Ascending aorta (tissue), 2 donors: ENCODE measurements at places on chromosomes 7 and 10. TPM values are rescaled to one million over a fixed set of nuclear protein-coding genes. Genes with fewer than 3 reads are reported as not detected.

DNA sequence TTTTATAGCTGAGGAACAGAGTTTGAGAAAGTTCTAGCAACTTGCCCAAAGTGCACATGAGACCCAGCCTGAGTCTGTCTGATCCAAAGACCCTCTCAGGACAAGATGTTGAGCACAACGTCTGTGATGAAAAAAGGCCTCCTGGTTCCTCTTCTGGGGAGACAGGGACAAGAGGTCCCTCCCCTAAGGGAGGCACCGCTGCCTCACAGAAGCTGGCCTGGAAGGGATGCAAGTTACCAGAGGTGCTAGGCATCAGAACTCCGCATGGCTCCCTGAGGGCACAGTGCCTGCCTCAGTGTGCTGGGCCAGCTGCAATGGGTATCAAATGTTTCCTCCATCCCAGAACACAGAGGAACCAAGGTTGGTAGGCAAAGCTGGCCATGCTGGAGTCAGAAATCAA is 302.4 kb downstream of the GRID1 start:
- no peak overlapping the region for H3K27ac ChIP-seq
- no peaks in the 10 kb centered on the region for H3K36me3 ChIP-seq
- H3K4me1 ChIP-seq: no peaks in the 10 kb centered on the region
- DNase-seq: no peak
- no peak overlapping the region for H3K4me3 ChIP-seq

DNA sequence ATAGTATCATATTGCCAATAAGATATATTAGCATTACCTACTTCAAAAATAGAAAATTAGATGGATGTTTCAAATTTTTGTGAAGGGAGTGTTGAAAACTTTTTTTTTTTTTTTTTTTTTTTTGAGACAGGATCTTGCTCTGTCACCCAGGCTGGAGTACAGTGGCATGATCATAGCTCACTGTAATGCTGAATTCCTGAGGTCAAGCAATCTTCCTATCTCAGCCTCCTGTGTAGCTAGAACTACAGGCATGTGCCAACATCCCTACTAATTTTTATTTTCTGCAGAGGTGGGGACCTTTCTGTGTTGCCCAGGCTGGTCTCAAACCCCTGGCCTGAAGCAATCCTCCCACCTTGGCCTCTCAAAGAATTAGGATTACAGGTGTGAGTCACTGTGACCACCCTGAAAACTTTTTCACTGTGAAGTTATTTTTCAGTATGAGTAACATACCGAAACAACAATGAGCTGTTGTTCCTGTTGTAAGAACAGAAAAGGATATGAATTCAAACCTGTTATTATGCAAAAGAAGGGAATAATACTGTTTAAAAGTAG is 266.9 kb downstream of the NEBL start:
- H3K27ac ChIP-seq: no peak overlapping the region
- no peak for DNase-seq
- H3K4me1 ChIP-seq: no peaks in the 10 kb centered on the region

DNA sequence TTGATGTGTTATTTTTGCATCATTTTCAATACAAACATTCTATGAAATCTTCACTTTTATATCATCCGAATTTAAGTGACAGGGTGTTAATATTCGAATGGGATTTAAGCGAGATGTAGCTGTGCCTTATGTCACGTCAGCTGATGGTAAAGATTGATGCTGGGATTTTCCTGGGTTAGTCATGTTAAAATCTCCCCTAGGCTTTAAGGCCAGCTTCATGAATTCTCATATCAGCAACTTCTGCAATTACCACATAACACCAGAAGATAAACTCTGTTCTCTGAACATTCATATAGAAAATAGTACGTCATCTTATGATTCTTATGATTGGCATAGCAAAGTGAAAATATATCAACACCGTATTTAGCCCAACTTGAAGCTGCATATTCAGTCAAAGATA is 669.2 kb downstream of the PCDH15 start:
- no peaks in the 10 kb centered on the region for H3K36me3 ChIP-seq
- DNase-seq: no peak
- no peak overlapping the region for H3K27ac ChIP-seq
- no peaks in the 10 kb centered on the region for H3K4me1 ChIP-seq

- H3K36me3 ChIP-seq: no peaks in the 10 kb centered on the region
- no peak overlapping the region for H3K27ac ChIP-seq
- H3K27me3 ChIP-seq: no peaks in the 10 kb centered on the region
Measured at GRCh38 chr7:129362496-129362895, 71.7 kb upstream of the STRIP2 start.

The MAT1A gene
- 0.32 TPM for total RNA-seq

The WNT8B gene
- total RNA-seq: not detected

- H3K4me1 ChIP-seq: no peaks in the 10 kb centered on the region
- H3K27ac ChIP-seq: no peak overlapping the region
- no peaks in the 10 kb centered on the region for H3K36me3 ChIP-seq
- no peak for DNase-seq
Measured at GRCh38 chr7:36742911-36743775, 18.8 kb upstream of the AOAH start.

The HEPACAM2 gene
- total RNA-seq: not detected

DNA sequence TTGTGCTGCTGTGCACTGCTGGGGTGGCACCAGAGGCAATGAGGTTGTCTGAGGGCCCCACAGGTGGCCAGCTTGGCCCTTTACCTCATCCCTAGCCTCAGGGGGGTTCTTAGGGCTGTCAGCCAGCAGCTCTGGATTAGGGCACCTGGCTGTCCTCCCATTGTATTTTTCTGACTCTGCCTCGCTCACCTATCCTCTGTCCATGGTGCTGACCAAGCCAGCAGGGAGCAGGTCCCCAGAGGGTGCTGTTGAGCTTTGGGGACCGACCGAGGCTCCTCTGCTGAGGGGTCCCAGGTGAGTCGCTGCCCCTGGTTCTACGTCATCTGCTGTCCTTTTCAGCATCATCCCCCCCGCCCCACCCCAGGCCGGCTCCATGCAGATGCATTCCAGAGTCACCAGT is 32.1 kb upstream of the ZNF735 start:
- H3K27ac ChIP-seq: no peak overlapping the region
- no peak overlapping the region for H3K4me3 ChIP-seq
- H3K4me1 ChIP-seq: no peaks in the 10 kb centered on the region
- DNase-seq: no peak

GRCh38 chr7:138649506-138649905 is 51.7 kb downstream of the SVOPL start:
- no peak overlapping the region for H3K27ac ChIP-seq
- H3K4me1 ChIP-seq: no peaks in the 10 kb centered on the region
- H3K4me3 ChIP-seq: no peak overlapping the region
- no peaks in the 10 kb centered on the region for H3K27me3 ChIP-seq
- no peak for DNase-seq
- H3K36me3 ChIP-seq: no peaks in the 10 kb centered on the region

DNA sequence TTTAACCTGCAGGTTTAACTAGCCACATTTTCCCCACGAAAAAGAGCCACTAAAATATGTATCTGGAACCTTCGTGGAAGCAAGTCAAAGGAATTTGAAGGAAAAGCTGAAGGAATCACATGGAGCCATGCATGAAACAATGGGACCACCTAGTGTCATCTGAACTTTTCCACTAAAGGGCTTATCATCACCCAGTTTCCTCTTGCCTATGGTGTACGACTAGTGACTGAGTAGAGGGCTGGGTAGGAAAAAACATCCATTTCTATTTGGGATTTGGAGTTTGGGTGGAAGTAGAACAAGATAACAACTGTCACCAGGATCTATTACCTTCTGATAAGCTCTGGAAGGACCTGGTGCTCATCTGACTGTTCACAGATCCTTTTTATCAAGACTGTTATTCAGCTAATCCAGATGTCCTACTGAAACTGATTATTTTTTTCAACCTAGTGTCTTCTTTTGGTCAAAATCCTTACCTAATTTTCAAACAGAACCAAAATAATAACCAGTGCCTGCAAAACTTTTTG is 153.2 kb upstream of the COL1A2 start:
- H3K27me3 ChIP-seq: no peaks in the 10 kb centered on the region
- H3K4me3 ChIP-seq: no peak overlapping the region
- H3K4me1 ChIP-seq: no peaks in the 10 kb centered on the region
- H3K36me3 ChIP-seq: no peaks in the 10 kb centered on the region

GRCh38 chr10:103643381-103643780 is 149.9 kb downstream of the NEURL1 start:
- no peak overlapping the region for H3K27ac ChIP-seq
- no peaks in the 10 kb centered on the region for H3K27me3 ChIP-seq
- peaks cover 10% of the 10 kb centered on the region for H3K36me3 ChIP-seq
- no peak overlapping the region for H3K4me3 ChIP-seq
- DNase-seq: no peak

- no peak overlapping the region for H3K27ac ChIP-seq
- no peak for DNase-seq
- H3K27me3 ChIP-seq: no peaks in the 10 kb centered on the region
- H3K4me3 ChIP-seq: no peak overlapping the region
Measured at GRCh38 chr7:80359029-80359428, 152.8 kb downstream of the GNAT3 start.

The DUSP5 gene
- total RNA-seq: 26.9 TPM

The SCIN gene
- not detected for total RNA-seq

The FGFR2 gene
- total RNA-seq: 4.4 TPM

GRCh38 chr7:3520206-3520605 is 219.2 kb downstream of the SDK1 start:
- no peaks in the 10 kb centered on the region for H3K4me1 ChIP-seq
- no peaks in the 10 kb centered on the region for H3K36me3 ChIP-seq
- no peaks in the 10 kb centered on the region for H3K27me3 ChIP-seq
- H3K27ac ChIP-seq: no peak overlapping the region
- DNase-seq: no peak
- no peak overlapping the region for H3K4me3 ChIP-seq

DNA sequence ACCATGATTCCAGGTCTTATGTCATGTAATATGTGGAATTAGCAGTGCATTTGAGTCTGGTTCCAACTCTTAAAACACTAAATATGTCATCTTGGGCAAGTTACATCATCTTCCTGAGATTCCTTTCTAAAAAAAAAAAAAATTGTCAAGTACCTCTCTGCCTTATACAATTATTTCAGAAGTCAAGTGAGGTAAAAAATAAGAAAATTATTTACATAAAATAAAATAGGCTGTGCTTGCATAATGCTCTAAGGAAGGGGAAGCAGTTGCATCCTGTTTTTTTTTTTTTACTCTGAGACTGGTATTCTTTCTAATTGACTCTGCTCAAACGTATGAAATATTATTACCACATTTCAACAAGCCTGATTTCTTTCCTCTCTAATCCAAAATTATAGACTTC is 55.1 kb upstream of the SEMA3A start:
- H3K4me3 ChIP-seq: no peak overlapping the region
- H3K27me3 ChIP-seq: no peaks in the 10 kb centered on the region
- no peaks in the 10 kb centered on the region for H3K4me1 ChIP-seq
- H3K27ac ChIP-seq: no peak overlapping the region
- H3K36me3 ChIP-seq: no peaks in the 10 kb centered on the region
- no peak for DNase-seq

DNA sequence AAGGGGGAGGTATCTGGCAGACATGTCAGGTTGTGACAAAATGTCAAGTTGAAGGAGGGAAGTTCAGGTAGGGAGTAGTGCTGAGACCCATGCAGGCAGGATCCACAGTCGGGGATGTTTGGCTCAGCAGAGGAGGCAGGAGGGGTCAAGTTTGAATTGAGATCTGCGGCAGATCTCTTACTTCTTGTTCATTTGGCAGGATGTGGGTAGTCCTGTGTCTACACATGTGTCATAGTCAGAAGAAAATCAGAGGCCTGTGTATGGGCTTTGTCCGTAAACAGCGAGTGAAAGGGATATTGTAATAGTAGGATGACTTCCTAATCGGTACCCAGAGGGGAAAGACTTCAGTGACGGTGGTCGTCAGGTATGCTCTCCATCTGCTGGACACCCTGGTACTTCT is 203.8 kb upstream of the MTPN start:
- no peak overlapping the region for H3K27ac ChIP-seq
- H3K4me3 ChIP-seq: no peak overlapping the region
- no peaks in the 10 kb centered on the region for H3K4me1 ChIP-seq
- no peaks in the 10 kb centered on the region for H3K27me3 ChIP-seq
- H3K36me3 ChIP-seq: no peaks in the 10 kb centered on the region

The SPDYE2 gene
- total RNA-seq: not detected

GRCh38 chr10:5563991-5564536 is 39.3 kb downstream of the CALML3 start:
- H3K36me3 ChIP-seq: no peaks in the 10 kb centered on the region
- H3K27ac ChIP-seq: peak overlapping the region; percentile 76
- DNase-seq: peak; percentile 69
- no peak overlapping the region for H3K4me3 ChIP-seq
- H3K4me1 ChIP-seq: peaks cover 19% of the 10 kb centered on the region

The PAPSS2 gene
- total RNA-seq: 14.8 TPM

The CHN2 gene
- total RNA-seq: 8.7 TPM

DNA sequence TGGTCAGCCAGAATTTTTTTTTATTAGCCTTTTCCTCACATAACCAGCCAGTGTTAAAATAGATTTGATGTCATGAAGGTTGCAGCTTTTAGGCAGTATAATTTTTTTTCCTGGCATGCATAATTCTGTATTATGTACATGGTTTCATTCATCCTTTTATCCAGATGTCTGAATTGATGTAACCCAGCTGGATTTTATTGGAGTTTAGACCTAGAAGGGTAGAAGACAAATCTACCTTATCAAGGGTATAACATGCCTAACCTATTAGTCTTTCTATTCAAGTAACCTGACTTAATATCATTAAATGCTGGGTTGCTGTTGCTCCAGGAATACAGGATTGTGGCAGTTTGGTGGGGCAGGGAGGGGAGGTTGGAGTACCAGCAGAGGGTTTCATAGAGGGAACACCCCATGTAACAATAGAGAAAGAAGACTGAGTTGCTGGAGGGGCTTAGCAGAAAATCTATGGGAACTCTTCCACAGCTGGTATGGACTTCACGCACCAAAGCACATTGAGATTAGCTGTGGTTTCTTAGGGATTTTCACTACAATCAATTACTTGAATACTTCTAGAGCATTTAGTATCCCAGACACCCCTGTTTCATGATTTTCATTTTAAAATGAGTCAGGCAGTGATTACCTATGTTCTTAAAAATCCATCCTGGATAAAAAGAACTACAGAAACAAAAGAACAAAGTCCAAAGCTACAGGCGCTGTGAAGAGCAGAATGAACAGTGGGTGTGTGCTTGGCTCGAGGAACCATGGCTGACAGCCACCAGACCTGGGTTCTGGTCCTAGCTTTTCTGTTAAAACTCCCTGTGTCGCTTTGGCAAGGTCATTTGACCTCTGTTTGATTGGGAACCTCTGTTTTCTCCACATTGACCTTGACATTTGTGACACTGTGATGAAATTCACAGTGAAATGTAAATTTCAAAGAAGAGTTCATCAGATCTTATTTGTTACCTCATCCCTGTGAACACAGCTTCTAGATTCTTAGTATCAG is 93.5 kb downstream of the CREM start:
- no peaks in the 10 kb centered on the region for H3K36me3 ChIP-seq
- DNase-seq: no peak
- H3K4me3 ChIP-seq: no peak overlapping the region

DNA sequence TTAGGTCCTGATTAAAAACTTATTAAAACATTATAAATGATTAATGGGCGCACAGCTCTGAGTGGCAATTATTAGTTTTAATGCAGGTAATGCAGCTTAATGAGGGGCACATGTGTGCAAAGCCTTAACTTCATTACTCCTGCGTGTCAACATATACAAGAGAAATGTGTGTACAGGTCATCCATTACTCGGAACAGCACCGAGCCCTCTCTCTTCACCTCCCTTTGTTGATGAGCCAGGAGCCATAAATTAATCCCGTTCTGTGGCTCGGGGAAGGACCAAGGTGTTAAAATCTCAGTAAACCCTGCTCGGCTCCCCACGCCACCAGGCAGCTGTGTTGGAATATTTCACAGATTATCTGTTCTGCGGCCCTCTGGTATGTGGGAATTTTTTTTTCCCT is 77.8 kb downstream of the EBF3 start:
- no peak overlapping the region for H3K4me3 ChIP-seq
- H3K27me3 ChIP-seq: no peaks in the 10 kb centered on the region
- H3K36me3 ChIP-seq: no peaks in the 10 kb centered on the region
